ENCODE measurements at places on chromosomes 6 and 20.

- no peak for DNase-seq
Measured at GRCh38 chr6:21426841-21427490, 166.6 kb upstream of the SOX4 start.

GRCh38 chr6:139722530-139722929, 348.1 kb upstream of the CITED2 start:
- DNase-seq: no peak

DNA sequence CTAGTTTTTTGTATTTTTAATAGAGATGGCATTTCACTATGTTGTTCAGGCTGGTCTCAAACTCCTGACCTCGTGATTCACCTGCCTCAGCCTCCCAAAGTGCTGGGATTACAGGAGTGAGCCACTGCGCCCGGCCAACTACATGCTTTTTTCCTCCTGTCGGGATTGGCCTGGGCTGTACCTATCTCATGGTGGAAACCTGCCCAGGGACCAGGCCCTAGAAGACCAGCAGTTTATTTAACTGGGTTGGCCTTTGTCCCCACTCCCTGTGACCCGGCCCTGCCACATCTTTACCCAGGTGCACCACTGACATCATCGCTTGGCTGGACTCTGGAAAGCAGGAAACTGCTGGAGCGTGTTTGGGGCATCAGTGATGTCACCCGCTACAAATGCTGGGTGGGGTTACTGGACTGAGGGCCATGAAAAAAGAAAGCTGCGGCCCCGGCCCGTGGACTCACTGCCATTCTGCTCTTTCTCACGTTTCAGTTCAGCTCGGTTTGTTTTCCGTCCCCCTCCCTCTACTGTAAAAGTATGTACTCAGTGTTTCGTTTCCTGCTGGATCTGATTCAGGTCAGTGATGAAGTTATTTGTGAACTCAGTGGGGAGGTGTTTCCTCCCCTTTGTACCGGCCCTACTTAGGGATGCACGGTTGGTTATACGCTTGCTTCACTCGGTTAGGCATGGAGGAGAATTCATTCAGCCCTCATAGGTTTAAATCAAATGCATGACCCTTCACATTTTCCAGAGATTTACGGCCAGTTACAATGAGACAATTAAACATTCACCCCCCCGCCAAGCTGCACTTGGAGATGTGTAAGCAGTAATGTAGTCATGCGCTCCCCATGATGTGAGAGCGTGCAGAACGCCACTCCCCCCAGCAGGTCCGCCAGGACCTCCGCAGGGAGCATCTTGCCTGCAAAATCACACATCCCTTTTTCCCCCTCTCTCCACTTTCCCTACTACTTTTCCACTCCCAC, 179.3 kb downstream of the MTHFD1L start:
- DNase-seq: no peak

GRCh38 chr6:16178351-16178750, 49.5 kb downstream of the MYLIP start:
- no peak for DNase-seq

DNA sequence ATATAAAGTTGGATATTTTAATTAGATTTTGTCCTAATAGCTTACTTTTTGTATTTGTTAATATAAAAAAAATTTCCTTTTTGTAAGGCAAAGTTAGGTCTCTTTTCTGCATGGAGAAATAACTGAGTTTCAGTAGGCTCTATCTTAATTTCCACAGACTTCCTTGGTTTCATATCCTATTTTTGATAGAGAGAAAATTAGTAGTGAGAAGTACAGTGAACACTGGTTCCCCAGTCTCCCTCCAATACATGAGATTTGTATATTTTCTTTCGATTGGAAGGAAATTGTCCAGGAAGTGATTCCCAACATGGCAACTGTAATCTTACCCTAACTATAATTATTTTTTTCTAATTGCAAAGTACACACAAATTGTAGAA, 26.4 kb downstream of the TRIM27 start:
- no peak for DNase-seq

DNA sequence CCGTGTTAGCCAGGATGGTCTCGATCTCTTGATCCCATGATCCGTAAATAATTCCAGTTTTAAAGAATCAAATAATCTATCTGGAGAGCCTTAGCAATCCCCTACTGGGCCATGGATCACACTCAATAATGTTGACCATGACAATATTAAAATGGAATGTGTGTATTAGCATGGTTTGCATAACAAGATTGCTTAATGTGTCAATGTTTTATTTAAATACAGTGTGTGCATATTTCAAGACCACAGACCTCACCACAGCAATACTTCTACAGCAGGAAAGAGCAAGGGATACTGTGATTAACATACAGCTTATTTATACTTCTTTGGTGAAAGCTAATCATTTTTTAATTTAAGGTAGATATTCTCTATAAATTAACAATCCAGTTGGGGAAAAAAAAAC, 470.4 kb downstream of the TFAP2B start:
- DNase-seq: no peak

- DNase-seq: peak; percentile 23
Measured at GRCh38 chr20:10447028-10447427, 11.9 kb downstream of the SLX4IP start.

DNA sequence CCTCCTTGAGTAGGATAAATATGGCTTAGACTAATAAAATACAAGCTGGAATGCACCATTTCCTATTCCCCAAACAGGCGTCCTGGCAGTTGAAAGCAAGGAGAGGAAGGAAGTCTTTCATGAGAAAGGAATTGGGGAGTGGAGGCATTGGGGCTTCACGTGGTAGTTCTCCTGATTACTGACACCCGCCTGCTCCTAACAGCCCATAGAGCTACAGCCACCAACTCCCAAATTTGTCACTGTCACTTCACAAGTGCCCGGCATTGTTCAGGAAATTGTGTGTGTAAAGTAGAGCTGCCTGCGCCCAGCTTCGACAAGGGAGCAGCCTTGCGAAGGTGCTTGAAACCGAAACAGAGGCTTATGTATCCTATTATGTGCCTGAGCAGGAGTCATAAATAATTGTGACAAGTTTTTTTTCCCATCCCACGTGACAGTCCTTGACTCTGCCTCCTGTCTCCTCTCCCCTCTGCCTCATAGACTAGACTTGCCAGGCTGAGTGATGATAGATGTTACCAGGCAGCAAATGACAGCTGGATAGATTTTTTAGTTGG, 301.7 kb upstream of the ZFP64 start:
- peak; percentile 5 for DNase-seq

DNA sequence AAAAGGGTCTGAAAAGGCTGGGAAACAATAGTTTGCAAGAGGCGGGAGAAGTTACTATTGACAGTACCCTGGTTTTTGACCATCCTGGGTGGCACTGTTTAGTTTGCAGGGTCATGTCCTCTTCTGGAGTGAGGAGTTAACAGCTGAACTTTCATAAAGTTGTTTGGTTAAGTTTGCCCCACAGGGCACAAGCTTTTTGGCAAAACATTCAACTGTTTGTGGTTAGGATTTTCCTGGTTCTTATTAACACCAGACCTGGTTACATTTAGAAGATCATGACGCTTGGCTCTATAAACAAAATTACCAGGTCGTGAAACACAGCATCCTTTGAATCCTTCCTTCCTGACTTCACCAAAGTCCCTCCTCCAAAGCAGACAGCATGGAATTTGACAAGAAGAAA, 106.1 kb downstream of the RIN2 start:
- no peak for DNase-seq

GRCh38 chr20:33693741-33694638, 7.8 kb upstream of the E2F1 start:
- no peak for DNase-seq

GRCh38 chr6:130683761-130684517, 143.3 kb upstream of the SMLR1 start:
- no peak for DNase-seq

GRCh38 chr6:39029156-39030011, 19.2 kb upstream of the GLP1R start:
- DNase-seq: peak; percentile 59

GRCh38 chr6:63347599-63347998, 27.8 kb upstream of the LGSN start:
- no peak for DNase-seq

DNA sequence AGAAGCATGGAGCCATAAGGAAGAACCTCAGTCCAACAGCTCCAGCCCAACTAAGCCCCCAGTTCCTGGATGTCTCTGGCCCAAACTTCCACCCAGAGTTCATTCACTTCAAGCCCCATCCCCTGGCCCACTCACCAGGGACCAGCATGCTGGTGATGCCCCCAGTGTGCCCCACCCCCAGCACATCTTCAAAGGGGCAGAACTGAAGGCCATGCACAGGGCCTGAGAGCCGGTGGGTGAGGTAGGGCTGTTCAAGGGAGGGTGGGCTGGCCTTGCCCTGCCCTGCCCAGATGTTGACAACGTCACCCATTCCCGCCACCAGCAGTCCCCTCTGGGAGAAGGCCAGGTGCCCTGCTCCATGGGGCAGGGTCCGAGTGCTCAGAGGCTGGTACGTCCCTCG, 3.6 kb downstream of the B3GALT4 start:
- no peak for DNase-seq

DNA sequence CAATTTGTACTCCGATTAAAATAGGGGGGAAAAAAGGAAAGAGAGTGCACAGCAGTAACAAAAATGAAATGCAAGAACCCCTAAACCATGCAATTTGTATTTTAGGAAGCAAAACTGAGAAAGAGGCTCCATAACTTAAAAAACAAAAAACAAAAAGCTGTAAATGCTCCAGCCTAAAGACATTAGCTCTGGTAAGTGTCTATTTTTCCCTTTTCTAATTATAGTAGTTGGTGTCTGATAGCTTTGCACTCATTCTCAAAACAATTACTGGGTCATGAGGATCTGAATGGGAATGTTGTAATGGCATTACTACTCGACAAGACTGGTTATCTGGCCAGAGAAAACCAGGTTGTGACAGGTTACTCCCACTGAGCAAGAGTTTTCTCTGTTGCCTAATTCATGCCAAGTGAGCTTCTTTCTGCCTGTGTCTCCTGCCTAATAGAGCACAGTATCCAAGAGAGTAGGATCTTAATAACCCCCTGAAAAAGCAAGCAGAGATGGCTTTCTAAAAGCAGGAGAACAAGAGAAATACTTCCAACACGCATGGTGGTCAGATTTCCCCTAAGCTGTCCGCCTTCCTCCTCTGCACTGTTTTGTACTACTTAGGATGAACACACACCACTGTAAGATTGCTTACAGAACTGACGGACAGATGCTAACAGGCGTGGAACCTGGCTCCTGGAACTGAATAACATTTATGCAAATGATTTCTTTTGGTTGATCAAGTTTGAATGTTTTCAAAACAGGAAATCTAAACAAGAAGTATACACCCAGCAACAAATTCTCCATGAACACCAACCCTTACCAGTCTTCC, 86.4 kb downstream of the FKBP5 start:
- DNase-seq: no peak

GRCh38 chr20:17622086-17622850, 52.4 kb downstream of the DSTN start:
- DNase-seq: no peak

GRCh38 chr6:3850451-3851203, 1.5 kb downstream of the FAM50B start:
- peak; percentile 44 for DNase-seq

DNA sequence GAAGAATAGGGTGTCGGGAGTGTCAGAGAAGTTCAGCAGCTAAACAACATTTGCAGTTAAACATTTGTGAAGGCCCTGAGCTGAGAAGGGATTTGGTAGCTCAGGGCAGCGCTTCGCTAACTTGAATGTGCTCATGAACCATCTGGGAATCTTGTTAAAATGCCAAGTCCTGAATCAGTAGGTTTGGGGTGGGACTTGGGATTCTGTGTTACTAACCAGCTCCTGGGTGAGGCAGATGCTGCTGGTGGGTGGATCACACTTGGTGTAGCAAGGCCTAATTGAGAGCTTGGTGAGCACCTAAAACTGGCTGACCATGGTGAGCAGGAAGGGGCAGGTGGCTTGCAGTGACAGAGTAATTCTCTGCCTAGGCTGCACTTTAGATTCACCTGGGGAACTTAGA, 5.9 kb downstream of the PTPRA start:
- no peak for DNase-seq

GRCh38 chr6:19479551-19479950, 357.6 kb upstream of the ID4 start:
- DNase-seq: no peak

- DNase-seq: no peak
Measured at GRCh38 chr20:39399463-39399862, 437.3 kb downstream of the DHX35 start.

DNA sequence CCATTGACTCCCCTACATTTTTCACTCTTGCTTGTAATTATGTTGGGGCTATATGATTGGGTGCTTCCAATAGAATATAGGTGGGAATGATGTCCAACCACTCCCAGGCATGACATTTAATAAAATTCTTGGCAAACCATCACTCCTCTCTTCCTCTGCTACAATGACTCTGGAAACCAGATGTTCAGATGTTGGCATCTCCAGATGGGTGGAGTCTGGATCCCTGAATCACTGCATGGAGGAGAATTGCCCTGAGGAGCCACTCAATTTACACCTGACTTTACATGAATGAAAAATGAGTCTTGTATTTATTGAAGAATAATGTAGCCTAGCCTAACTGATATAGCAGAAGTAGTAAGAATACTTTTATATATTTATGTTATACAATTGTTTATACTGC, 306.7 kb upstream of the SUPT3H start:
- DNase-seq: no peak

GRCh38 chr6:151482290-151482689, 11.5 kb upstream of the CCDC170 start:
- no peak for DNase-seq

- no peak for DNase-seq
Measured at GRCh38 chr6:138229072-138229471, 10.8 kb upstream of the PBOV1 start.

DNA sequence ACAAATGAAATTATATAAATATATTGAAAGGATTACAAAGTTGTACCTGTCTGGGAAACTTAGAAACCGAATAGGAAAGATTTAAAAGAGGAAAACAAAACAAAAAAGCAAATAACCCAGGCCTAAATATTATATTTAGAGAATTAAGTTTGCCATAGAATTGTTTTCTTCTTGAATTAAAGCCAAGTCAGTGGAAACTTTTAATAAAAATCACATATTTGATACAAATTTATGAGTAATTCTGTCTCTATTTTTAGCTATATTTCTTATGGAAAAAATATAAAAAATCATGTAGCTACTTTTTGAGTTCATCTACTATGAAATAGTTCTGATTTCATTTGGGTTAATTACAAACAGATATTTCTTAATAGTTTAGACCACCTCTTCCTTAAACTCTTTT, 470.2 kb upstream of the HSF2 start:
- no peak for DNase-seq

- no peak for DNase-seq
Measured at GRCh38 chr6:158688860-158689259, 39.0 kb downstream of the SYTL3 start.

DNA sequence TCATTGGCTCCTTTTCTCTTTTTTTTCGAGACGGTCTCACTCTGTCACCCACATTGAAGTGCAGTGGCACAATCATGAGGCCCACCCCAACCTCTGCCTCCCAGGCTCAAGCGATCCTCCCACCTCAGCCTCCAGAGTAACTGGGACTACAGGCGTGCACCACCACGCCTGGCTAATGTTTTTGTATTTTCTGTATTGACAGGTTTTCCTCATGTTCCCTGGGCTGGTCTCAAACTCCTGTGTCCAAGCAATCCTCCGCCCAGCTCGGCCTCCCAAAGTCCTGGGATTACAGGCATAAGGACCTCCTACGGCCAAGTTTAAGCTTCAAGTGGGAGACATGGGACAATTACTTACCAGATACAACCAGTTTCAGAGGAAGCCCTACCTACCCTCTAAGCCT, 9.4 kb upstream of the POU5F1 start:
- no peak for DNase-seq

GRCh38 chr6:11767978-11768756, 10.4 kb downstream of the ADTRP start:
- DNase-seq: no peak
